Suppressor macrophage (primary cell): ENCODE measurements at places on chromosomes 4 and X.

DNA sequence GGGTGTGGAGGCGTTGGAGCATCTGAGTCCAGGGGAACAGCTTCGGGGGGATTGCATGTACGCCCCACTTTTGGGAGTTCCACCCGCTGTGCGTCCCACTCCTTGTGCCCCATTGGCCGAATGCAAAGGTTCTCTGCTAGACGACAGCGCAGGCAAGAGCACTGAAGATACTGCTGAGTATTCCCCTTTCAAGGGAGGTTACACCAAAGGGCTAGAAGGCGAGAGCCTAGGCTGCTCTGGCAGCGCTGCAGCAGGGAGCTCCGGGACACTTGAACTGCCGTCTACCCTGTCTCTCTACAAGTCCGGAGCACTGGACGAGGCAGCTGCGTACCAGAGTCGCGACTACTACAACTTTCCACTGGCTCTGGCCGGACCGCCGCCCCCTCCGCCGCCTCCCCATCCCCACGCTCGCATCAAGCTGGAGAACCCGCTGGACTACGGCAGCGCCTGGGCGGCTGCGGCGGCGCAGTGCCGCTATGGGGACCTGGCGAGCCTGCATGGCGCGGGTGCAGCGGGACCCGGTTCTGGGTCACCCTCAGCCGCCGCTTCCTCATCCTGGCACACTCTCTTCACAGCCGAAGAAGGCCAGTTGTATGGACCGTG is 2.2 kb downstream of the AR start:
- peak; percentile 11 for DNase-seq

DNA sequence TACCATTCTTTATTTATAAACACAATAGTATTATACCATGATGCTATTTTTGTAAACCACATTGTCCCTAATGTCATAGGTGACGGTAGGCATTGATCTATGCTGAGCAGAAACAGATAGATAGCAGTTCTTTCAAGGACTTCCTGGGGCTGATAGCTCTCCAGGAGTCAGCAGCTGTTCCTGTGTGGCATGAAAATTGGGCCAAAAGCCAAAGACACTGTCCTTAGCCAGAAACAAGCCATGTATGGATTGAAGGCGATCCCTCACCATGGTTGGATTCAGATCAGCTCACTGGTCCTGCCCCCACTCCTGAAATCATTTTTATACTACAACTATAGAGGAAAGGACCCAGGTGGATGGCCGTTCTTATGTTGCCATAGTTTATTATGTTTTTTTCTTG is 53.6 kb downstream of the DDX60 start:
- DNase-seq, result no peak

- no peak for DNase-seq
Measured at GRCh38 chrX:34371754-34372153, 239.6 kb upstream of the FAM47A start.

GRCh38 chr4:40307627-40308497 is 27.3 kb upstream of the CHRNA9 start:
- DNase-seq, result peak; percentile 94

GRCh38 chr4:95552942-95553550 is 4.3 kb upstream of the UNC5C start:
- DNase-seq, result no peak

DNA sequence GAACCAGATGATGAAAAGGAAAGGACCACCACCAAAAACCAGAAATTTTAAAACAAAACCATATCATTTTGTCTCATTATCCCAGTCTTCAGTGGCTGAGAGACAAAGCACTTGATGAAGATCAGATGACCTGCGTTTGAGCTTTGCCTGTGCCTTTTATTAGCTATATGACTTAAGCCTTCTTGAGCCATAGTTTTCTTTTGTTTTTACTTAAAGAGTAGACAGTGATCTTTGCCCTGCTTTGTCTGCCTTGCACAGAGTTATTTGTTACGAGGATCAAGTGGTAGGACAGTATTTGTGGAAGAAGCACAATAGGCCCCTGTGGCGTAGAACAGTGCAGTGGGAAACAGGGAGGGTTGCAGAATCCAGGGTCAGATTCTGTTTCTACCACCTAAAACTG is 89.9 kb downstream of the SLC10A6 start:
- DNase-seq, result no peak

GRCh38 chr4:122163301-122163700 is 11.2 kb downstream of the BLTP1 start:
- no peak for DNase-seq

DNA sequence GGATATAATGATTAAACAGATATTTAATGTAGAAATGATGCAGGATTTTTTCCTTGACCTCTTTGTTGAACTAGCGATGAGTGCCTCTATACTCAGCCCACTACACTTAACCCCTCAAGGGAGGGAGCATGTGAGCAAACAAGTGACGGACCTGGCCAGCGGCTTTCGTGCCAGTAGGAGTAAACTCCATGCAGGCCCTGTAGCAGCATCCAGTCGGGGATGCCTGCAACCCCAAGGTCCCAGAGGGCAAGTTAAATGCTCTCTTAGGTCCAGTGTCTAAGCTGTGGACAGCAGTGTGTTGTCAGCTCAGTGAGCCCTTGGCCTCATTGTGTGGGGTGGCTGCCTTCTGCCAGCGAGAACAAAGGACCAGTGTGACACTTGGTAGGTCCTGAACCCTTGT is 708.7 kb downstream of the TECRL start:
- no peak for DNase-seq

- no peak for DNase-seq
Measured at GRCh38 chrX:154115750-154116149, 18.2 kb upstream of the MECP2 start.

DNA sequence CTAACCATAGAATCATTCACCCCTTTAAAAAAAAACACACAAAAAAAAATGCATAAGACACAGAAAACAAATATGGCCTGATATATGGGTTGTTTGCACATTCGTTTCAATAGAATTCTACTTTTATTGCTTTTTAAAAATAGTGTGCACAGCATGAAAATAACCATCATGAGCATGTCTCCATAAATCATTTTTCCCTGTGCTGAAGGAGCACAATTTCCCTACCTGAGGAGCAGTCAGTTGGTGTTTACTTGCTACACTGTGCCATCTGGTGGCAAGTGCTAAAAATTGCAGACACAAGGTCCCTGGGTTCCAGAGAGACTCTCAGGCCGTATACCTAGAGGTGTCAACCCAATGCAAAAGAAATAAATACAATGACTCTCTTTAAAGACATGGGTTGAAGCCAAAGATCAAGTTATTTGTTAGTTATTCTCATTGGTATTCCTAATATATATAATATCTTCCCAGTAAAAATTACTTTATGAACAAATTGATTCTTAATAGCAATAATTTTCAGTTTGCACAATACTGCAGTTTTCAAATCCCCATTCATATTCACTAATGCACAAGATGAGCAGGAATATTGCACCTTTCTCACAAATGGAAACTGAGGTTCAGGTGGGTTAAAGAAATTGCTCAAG is 551.4 kb downstream of the IQCM start:
- DNase-seq, result peak; percentile 26

DNA sequence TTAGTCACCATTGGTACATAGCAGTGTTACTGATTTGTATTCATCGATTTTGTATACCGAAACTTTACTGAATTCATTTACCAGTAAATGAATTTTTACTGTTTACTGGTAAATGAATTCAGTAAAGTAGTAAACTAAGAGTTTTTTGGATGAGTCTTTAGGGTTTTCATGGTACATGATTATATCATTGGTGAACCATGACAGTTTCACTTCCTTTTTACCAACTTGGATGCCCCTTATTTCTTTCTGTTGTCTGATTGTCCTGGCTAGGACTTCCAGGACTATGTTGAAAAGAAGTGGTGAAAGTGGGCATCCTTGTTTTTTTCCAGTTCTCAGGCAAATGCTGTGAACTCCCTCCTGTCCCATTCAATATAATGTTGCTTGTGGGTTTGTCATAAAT is 494.9 kb downstream of the GALNTL6 start:
- no peak for DNase-seq

DNA sequence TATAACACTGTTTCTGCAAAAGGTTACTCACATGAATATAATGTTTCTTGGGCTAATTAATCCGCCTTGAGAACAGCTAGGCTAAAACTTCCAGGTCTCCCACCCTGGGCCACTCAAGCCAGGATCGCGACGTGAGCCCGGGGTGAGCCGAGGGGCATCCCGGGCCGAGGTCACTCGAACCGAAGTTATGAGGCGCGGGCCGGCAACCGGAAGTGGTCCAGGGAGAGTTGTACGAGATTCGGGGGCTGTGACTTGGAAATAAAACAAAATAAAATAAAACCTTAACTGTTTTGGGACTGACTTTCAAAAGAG is 317 bp downstream of the CMC4 start:
- no peak for DNase-seq

DNA sequence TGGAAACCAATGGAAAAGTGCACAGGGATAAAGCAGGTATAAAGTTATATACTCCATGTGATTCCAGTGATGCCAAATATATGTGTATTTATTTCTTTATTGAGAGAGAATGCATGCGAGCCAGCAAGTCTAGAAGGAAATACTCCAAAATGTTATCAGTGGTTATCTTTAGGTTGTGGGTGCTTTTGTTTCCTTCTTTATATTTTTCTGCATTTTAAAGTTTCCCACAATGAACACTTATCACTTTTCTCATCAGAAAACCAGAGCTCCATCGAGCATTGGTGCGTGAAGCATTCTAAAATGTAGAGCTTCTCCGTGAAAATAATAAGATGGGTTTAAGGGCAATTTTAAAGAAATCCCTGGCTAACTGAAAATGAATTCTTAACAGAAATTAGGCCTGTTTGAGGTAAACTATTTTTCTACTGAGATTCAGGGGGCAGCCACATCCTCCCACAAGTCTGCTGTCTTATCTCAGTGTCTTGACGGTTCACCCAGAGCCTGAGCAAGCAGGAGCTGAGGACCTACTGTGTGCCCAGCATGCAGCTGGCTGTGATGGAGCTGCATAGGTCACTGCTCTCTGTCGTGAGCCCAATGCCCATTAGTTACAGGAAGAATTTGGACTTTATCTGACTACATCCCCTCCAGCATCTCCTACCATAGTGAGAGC is 18.7 kb upstream of the CD40LG start:
- DNase-seq, result no peak

DNA sequence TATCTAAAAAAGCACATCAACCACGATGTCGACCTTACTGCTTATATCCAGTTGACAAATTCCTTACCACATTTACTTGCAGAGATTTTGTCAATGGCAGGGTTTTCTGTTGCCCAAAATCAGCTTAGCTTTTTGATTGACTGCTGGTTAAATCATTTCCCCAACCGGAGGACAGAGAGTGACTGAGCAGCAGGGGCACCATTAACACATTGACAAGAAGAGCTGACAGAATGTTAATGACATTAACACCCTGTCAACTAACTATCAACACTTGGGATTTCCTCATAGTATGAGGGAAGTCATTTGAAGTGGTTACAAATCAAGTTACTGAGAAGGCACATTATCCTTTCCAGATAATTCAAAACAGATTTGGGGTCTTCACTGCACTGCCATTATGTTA is 368.4 kb downstream of the RPA4 start:
- no peak for DNase-seq

GRCh38 chr4:74428276-74428675 is 16.7 kb upstream of the AREG start:
- DNase-seq, result no peak

DNA sequence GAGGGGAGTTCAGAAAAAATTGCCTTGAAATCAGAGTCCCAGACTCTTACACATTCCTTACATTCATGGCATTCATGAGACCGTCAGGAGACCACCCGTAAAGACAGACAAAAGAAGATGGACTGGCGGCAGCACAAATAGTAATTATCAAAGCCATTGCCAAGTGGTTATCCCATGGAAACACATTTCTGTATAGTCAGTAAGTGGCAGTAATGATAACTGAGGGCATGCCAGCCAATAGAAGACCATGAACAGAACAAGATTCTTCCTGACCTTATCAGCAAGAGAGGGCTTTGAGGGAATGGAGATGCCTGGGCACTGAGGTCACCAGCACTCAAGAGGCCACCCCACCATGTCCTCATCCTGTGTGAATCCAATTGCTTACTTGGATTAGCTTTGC is 121.7 kb upstream of the HCCS start:
- DNase-seq, result no peak

- DNase-seq, result no peak
Measured at GRCh38 chrX:26848511-26848910, 614.6 kb downstream of the PPP4R3C start.

GRCh38 chr4:128974136-128974581 is 119.2 kb downstream of the SCLT1 start:
- no peak for DNase-seq

- no peak for DNase-seq
Measured at GRCh38 chr4:187480146-187481145, 515.1 kb upstream of the ZFP42 start.

GRCh38 chrX:107551546-107551945 is 76.8 kb upstream of the PRPS1 start:
- DNase-seq, result no peak

GRCh38 chr4:78644744-78645330 is 93.3 kb downstream of the ANXA3 start:
- peak; percentile 63 for DNase-seq

DNA sequence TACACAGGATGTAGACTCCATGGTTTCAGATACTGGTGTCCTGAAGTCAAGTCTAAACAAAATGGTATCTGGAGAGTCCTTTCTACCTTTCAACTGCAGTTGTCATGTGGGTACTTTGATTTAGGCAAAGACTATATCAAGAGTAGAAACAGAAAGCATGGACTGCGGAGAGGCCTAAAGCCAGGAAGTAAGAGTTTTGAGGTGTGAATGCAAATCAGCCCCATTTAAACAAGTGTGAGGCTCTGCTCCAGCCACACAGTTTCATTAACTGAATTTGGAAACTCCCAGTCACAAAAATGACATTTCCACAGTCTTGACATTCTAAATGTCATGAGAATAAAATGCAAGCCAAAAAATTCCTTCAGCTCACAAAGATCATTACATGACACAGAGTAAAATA is 87.2 kb upstream of the MCF2 start:
- DNase-seq, result no peak

GRCh38 chr4:36716874-36717273 is 435.5 kb downstream of the DTHD1 start:
- no peak for DNase-seq

DNA sequence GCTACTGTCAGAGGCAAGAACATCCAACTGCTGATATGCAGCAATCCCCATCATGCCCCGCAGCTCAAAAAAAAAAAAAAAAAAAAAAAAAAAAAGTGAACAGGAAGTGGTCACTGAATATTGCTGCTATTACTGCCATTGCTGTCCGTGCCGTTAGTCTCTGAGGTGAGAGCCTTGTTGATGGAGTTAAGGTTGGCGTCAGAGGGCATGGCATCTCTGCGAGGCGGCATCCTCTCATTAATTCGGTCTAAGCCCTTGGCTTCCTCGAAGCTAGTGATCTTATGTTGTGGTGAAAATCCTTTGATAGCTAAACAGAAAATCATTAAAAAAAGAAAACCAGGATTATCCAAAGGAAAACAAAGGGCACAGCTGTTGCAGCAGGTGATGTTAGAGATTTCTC is 321.6 kb downstream of the PPP3CA start:
- DNase-seq, result no peak
